K562 (cell line): ENCODE measurements at places on chromosomes 11 and 22.

DNA sequence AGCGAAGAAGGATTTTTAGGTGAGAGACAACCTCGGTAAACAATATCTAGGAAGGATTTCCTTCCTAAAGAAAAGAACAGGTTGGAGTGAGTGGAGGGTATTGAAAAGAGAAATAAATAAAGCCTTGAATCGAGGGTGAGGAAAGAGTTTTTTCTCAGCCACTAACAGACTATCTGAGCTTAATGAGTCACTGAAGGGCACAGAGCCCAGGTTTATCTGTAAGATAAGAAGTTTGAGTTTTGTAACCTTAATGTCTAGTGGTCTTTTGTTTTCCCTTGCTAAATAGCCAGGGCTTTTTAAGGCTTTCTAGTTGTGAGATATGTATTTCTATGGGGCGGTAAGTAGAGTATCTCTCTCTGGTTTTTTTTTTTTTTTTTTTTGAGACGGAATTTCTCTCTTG, 394.5 kb upstream of the KIRREL3 start:
- DNase-seq = no peak

- no peak for DNase-seq
These were observed 107.7 kb upstream of the LDLRAD3 start for GRCh38 chr11:35836205-35836604.

DNA sequence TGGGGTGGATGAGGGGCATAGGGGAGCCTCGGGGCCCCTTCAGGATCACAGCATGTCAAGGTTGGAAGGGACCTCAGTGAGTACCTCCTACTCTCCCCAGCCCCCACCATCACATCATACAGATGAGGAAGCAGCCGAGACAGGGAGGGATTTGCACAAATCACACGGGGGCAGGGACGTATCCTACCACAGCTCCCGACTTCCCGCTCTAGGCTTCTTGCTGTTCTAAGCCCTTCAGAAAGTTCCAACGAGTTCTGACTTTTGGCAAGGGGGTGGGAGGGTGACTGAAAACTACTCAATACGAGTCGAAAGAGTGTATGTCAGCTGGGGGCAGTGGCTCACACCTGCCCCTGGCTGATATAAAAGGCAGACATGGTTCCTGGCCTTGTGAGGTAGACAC, 4.7 kb upstream of the RAD9A start:
- DNase-seq = peak; percentile 38

DNA sequence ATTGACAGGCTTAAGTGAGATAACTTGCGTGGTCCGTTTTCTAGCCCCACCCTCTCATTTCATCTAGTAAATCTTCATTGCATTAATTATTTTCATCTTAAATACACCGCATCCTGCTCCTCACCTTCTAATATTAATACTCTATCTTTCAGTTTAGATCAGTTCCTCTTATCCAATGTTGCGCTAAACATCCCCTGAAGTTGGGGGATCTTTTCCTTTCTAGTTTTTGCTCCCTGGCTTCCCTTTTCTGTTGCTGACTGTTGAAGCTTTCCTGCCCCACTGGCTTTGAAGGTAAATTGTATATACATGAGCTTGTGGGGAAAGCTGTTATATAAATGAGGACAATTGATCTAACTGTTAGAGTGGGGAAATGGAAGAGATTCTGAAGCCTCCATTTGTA, 7.2 kb downstream of the CAT start:
- no peak for DNase-seq

- DNase-seq = no peak
These were observed 9.3 kb upstream of the KLHL35 start for GRCh38 chr11:75442161-75442885.

GRCh38 chr22:19959043-19959586, 17.5 kb upstream of the TXNRD2 start:
- peak; percentile 100 for DNase-seq

GRCh38 chr11:69249311-69250185, 44.4 kb upstream of the MYEOV start:
- no peak for DNase-seq

DNA sequence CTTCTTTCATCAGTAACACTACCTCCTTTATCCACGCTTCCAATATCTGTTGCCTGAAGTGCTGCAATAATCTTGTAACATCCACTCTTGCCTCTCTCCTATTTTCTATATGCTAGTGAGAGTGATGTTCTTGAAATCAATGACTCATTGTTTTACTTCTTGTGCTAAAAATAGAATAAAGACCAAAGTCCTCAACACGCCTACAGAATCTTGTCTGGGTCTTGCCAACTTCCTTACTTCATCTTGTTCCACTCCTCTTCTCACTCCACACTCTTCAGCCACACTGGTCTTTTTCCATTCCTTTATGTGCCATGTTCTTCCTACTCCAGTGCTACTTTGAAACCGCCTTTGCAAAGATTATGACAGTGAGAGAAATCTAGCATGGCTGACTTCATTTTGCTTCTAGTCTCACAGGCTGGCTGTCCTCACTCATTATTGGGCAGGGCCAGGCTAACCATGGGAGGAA, 136.4 kb downstream of the CCDC81 start:
- DNase-seq = no peak

DNA sequence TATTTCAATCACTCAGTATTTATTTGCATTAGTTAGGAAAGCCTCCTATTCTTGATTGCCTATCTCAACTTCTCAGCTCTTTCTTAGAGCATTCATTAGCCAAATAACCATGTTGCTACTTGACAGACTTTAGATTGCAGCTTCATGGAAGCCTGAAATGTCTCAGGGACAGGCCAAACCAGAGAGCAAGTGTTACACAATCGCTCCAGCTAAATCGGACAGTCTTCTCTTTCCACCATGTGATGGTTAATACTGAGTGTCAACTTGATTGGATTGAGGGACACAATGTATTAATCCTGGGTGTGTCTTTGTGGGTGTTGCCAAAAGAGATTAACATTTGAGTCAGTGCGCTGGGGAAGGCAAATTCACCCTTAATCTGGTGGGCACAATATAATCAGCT, 106.5 kb upstream of the DRD2 start:
- no peak for DNase-seq

DNA sequence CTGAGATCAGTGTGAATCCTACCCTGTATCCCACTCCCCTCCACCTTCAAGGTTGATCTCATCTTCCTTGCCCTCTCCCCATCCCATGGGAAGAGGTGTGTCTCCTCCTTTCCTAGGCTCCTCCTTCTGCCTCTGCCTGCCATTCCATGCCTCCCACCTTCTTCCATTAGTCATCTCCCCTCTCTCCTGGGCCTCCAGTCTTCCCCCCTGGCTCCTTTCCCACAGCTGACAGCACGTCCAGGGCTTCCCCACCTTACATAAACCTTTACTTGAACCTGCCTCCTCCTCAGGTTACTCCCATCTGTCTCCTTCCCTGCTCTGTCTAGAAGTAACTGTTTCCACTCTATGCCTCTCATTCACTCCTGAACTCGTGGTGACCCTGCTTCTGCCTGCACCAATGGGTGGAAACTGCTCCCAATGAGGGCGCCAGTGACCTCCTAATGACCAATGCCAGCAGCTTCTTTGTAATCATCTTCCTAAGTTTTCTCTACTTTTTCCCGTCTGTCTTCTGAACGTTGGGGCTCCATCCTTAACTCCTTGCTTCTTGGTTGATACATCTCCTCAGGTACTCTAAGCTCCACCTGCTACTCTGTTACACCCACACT, 266.9 kb upstream of the NARS2 start:
- DNase-seq = no peak

DNA sequence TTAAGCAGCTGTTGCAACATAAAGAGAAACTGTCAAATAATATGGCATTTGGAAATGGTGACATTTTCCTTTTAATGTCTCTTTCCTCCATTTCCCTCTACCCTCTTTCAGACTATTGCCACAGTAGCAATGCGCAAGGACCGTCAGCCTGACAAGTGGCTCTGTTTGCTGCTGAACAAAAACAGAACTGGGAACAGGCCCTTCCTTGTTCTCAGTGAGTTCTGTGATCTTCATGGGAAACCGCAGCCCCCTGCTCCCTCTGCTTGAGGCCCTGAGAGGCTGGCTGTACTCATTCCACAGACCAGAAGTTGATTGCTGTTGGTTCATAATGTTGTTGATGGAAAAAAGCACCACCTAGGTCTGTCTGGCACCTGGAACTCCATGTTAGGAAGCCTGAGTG, 559.7 kb downstream of the OPCML start:
- DNase-seq = no peak

- DNase-seq = peak; percentile 86
These were observed 464 bp upstream of the CECR2 start for GRCh38 chr22:17368554-17369438.

- DNase-seq = no peak
These were observed 28.9 kb downstream of the AP2A2 start for GRCh38 chr11:954392-955153.

DNA sequence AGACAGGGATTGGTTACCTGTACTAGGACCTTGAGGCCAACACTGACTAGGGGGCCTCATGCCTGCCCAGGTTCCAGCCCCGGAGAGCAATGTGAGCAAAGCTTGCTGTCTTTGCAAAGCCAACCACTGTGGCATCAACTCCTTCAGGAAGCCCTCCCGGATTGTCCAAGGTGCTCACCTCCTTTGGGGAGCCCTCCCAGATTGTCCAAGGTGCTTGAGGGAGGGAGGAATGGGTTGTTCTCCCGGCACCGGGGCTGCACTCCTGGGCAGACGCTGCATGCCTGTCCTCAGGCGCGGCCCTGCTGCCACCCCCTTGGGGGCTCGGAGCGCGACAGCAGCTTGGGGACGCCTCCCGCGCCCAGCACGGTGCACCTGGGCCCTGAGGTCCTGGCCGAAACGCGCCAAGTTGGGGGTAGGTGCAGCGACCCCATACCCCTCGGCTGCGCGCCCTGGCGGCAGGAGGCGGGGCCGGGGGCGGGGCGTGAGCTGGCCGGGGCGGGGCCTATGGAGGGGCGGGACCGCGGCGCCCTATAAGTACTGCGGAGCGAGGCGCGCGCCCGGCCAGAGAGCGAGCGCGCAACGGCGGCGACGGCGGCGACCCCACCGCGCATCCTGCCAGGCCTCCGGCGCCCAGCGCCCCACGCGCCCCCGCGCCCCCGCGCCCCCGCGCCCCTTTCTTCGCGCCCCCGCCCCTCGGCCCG, at the start of gene CD81:
Gene CD81, plus strand, starts transcription at position 560 of the 701 bp plus-strand sequence. CDS start 240 bp downstream, outside the sequence.
- DNase-seq = peak; percentile 86

DNA sequence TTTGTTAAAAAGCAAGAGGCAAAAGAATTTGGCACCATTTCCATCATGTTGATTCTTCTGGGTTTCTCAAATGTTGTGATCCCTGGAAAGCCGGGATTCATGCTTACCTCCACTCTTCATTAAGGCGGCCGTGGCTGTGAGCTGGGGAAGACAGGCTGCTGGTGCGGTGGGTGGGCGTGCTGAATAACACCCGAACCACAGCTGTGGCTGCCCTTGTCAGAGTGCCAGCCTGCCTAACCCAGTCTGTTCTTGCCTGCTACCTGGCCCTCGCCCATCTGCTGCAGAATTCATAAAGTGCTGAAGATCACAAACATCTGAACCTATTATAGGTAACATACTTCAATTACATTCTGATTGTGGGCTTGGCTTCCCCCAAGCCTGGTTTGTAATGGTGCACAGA, 95.8 kb upstream of the RCN1 start:
- no peak for DNase-seq

- no peak for DNase-seq
These were observed 569.3 kb downstream of the BRD1 start for GRCh38 chr22:49258107-49259010.

- no peak for DNase-seq
These were observed 84.9 kb downstream of the ME3 start for GRCh38 chr11:86587264-86588193.

GRCh38 chr22:46614025-46614931, 5.9 kb upstream of the GRAMD4 start:
- no peak for DNase-seq

GRCh38 chr11:11384829-11385228, 31.8 kb upstream of the CSNK2A3 start:
- no peak for DNase-seq

DNA sequence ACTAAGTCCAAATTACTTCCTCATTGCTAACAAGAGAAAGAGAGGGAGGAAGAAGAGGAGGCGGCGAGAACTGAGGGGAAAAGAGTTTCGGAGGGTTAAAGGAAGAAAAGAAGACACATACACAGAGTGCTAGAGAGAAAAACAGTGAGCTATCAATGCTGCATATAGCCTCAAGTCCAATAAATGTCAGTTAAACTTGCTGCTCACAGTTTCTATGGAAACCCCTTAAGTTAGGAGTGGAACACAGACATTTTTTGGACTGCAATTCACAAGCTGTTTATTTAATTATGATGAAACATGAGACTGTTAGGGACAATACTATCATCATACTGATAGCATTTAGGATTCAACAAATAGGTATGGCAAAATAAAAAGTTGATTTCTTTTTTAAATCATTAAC, 1320.4 kb downstream of the LRRC4C start:
- DNase-seq = no peak

DNA sequence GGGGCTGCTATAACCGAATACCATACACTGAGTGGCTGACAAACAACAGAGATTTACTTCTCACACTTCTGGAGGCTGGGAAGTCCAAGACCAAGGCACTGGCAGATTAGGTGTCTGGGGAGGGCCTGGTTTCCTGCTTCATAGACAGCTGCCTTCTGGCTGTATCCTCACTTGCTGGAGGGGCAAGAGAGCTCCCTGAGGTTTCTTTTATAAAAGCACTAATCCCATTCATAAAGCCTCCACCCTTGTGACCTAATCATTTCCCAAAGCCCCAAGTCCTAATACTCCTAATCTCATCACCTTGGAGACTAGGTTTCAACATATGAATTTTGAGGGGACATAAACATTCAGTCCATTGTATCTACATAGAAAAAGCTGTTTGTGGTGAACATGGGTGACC, 131.8 kb downstream of the KIRREL3 start:
- DNase-seq = no peak

DNA sequence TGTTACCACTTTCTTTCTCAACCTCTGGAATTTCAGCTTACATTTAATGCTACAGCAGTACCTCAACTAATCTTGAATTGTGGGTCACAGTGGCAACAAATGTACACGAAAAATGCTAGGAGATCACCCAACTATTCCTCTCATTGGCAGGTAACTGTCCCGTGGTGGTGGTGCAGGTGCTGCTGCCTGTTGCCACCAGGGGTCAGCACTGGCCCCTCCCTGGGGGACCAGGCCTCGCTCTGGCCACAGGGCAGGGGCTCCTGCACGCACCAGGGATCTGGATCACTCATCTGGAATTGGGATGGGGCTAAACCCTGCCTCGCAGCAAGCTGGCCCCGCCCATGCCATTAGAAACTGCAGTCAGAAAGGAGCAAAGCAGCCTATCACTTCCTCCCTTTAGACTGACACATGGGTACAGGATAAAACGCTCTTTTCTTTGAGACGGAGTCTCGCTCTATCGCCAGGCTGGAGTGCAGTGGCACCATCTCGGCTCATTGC, 6.9 kb upstream of the POLDIP3 start:
- peak; percentile 71 for DNase-seq
